ENCODE measurements at places on chromosomes 6 and 20.

- DNase-seq, result no peak
Observed at GRCh38 chr6:146767632-146768031, 168.9 kb downstream of the ADGB start.

DNA sequence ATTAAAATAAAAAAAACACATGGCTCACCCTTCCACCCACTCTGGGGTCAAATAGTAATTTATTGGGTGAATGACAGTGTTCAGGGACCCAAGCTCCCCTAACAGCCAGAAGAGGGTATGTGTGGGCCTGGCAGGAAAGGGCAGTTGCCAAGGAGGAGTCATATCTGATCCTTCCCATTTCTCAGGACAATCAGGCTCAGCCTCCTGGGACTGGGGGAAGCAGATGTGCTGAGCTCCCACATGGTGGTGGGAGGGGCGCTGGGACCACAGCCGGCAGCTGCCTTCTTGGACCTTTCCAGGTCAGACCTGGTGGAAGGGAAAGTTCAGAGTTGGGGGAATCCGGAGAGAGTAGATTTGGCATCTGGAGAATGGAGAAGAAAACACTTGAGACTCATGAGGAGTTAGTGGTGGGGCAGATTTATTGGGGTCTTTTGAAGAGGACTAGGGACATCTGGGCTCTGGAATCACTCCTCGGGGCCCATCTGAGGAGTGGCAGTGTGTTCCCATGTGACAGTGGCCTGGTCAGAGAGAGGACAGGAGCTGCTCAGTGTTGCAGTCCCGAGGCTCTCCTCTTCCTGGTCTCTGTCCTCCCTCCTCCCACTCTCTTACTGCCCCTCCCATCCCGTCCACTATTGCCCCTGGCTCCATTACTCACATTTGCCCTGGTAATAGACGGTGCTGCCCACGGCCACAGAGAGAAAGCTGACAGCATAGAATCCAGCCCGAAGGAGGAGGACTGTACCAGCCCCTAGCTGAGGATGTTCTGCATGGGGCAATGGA, 3.0 kb downstream of the LST1 start:
- DNase-seq, result no peak

DNA sequence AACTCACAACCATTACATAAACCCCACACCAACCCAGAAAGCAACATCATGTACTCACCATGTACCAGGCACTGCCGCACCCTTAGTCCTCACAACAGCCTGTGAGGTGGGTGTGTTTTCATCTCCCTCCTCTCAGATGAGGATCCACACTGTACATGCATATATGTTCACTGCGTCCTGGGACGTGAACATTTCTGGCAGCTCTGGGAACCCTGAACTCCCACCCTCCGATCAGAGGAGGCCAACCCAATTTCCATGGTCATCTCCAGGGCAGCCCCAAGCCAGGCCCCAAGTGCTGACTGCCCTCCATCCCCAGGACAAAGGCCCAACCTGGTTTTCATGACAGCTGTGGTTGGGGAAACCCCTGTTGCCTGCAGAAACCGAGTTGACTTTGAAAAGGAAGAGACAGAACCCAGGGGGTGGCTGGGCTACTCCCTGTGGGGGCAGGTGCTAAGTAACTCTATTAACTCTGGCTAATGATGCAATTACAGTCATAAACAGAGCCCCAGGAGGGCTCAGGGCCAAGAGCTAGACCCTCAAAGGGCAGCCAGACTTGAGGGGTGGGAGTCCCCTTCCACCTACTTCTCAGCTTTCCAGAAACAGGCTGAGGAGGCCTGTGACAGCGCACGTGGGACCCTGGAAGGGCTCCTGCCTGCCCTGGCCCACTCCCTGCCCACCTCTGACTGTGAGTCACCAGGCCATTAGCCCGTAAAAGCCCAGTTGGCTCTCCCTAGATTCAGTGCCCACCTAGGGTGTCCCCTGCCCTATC, 2.6 kb downstream of the TFEB start:
- no peak for DNase-seq

GRCh38 chr6:34045771-34046170, 100.1 kb downstream of the GRM4 start:
- no peak for DNase-seq

- DNase-seq, result no peak
Observed at GRCh38 chr6:44626616-44627015, 239.1 kb downstream of the CDC5L start.

GRCh38 chr6:140401761-140402160, 1027.3 kb upstream of the CITED2 start:
- DNase-seq, result no peak

DNA sequence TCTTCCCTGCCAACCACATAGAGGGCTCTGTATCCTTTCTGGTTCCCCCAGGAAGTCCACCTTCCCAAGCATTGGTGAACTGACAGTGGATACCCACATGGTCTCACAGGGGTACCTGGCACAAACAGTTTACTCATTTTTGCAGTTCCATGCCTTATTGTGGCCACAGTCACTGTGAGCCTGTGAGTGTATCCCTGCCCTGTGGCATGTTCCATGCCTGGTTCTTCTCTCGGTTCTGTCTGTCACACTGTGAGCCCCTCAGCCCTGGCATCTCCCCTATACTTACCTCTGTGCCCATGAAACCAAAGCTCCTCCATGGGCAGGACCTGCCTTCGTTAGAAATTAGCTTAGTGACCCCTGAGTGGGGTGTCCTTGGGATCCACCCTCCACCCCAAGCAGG, 107.8 kb downstream of the TOX2 start:
- no peak for DNase-seq
